ENCODE measurements at places on chromosomes 3 and 15.

DNA sequence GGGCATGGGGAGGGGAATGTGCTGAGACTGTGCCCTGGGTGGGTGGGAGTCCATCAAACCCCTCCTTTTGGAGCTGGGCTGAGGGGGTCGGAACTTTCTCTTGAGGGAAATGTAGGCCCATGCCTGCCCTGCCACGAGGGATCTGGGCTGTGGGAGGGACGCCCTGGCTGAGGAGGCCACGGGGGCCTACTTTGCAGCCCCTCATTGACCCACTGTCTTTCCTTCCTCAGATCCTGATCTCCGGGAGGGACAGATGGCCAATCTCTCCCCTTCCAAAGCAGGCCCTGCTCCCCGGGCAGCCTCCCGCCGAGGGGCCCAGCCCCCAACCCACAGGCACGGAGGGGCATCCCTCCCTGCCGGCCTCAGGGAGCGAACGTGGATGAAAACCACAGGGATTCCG, 25.3 kb downstream of the LOXL1 start:
- no peak overlapping the region for H3K4me3 ChIP-seq
- no peak for DNase-seq
- peaks cover 4% of the 10 kb centered on the region for H3K4me1 ChIP-seq
- H3K36me3 ChIP-seq = no peaks in the 10 kb centered on the region

DNA sequence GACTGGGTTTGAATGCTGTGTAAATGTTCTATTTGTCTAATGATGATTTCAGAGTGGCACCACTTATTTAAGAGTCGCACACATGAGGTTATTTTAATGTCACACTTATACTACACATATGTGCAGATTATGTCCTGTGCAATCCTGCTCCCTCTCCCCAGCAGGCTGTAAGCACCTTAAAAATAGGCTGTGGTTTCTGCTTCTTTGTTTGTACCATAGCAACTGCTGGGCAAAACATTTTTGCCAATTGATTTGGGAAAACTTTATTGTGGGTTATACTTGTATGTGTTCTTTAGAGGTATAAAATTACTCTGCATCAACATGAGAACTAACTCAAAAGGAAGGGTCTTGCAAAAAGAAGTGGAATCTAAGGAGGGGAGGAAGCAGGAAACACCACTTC, 318.5 kb downstream of the NTRK3 start:
- no peaks in the 10 kb centered on the region for H3K36me3 ChIP-seq
- peaks cover 2% of the 10 kb centered on the region for H3K27me3 ChIP-seq
- H3K4me1 ChIP-seq = no peaks in the 10 kb centered on the region
- DNase-seq = no peak

- no peaks in the 10 kb centered on the region for H3K36me3 ChIP-seq
- peak overlapping the region; percentile 26 for H3K27ac ChIP-seq
- no peak overlapping the region for H3K4me3 ChIP-seq
- H3K27me3 ChIP-seq = no peaks in the 10 kb centered on the region
- no peak for DNase-seq
Observed at GRCh38 chr3:51720292-51721061, 13.6 kb downstream of the GRM2 start.

DNA sequence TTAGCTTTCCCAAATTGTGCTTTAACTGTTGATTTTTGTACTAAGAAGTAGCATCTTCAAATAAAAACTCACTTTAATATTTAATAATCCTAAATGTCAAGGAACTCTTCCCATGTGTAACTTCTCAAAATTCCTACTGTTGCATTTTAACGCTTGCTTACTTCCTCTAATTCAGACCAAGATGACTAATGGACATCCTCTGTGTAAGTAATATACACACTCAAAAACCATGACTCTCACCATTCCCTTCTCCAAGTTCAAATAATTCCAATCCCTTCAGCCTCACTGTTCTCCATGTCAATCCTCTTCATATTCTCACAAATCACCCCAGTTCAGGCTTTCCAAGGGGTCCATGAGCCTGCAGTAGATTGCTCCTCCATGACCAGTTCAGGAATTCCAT, 13.0 kb downstream of the MRPL46 start:
- H3K36me3 ChIP-seq = peaks cover 2% of the 10 kb centered on the region
- DNase-seq = no peak
- peaks cover 4% of the 10 kb centered on the region for H3K27me3 ChIP-seq
- H3K27ac ChIP-seq = peak overlapping the region; percentile 6

DNA sequence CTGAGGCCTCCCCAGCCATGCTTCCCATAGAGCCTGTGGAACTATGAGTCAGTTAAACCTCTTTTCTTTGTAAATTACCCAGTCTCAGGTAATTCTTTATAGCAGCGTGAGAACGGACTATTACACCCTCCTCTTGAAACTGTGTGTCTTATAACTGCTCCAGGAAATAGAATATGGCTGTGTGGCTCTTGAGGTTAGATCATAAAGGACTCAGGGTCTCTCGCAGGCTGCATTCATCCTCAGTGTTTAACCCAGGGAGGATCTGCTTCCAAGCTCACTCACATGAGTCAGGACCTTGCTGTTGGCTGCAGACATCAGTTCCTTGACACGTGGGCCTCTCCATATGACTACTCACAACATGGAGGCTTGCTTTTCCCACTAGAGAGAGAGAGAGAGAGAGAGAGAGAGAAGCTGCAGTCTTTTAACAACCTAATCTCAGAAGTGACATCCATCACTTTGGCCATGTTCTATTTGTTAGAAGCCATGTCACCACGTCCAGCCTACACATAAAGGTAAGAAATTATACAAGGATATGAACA, 114.3 kb upstream of the UBE2E1 start:
- peaks cover 2% of the 10 kb centered on the region for H3K27me3 ChIP-seq
- DNase-seq = no peak
- H3K27ac ChIP-seq = no peak overlapping the region
- H3K4me3 ChIP-seq = no peak overlapping the region

DNA sequence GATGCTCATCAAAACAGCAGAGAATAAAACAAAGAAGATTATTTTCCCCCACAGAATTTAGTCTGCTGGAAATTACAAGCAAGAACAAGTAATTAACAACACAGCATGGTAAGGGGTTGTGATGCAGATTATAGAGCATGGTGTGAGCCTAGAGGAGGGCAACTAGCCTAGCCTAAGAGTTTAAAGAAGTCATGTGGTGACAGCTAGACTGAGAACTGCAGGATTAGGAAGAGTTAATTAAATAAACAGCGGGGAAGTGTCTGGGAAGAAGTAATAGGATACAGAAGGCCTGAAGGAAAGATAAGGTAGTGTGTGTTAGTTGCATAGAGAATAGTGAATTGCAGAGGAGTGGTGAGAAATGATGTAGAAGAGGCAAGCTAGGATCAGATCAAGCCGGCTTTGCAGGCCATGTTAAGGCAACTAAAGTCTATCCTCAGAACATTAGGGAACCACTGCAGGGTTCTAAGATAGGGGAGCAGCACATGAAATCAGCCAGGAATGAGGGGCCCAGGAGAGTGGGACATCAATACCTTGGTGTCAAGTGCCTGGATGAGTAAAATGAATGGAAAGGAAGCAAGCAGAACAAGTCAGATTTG, 11.9 kb upstream of the PKM start:
- H3K4me3 ChIP-seq = no peak overlapping the region
- H3K27me3 ChIP-seq = no peaks in the 10 kb centered on the region
- peaks cover 34% of the 10 kb centered on the region for H3K36me3 ChIP-seq
- H3K27ac ChIP-seq = peak overlapping the region; percentile 12
- DNase-seq = no peak
- H3K4me1 ChIP-seq = peaks cover 19% of the 10 kb centered on the region

DNA sequence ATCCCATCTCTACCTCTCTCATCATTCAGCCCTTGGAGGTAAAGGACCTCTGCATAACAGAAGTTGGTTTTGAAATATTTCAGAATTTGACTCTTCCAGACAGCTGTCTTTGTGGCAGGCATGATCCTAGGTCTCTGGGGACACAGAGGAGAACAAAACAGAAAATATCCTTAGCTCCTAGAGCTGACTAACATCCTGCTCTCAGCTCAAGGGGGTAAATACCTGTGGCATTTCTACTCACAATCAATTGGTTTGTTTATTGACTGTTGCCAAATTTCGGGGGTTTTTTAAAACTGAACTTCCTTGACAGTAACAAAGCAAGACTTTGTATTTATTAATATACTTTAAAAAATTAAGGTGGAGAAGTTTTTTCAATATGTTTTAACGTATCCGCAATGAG, 78.8 kb downstream of the EOMES start:
- no peak overlapping the region for H3K27ac ChIP-seq
- no peaks in the 10 kb centered on the region for H3K27me3 ChIP-seq
- H3K4me1 ChIP-seq = peaks cover 10% of the 10 kb centered on the region
- no peaks in the 10 kb centered on the region for H3K36me3 ChIP-seq

- peaks cover 12% of the 10 kb centered on the region for H3K36me3 ChIP-seq
- H3K4me3 ChIP-seq = no peak overlapping the region
- peaks cover 17% of the 10 kb centered on the region for H3K4me1 ChIP-seq
- no peak for DNase-seq
- H3K27ac ChIP-seq = no peak overlapping the region
Observed at GRCh38 chr3:56688191-56688590, 5.1 kb upstream of the TASOR start.

DNA sequence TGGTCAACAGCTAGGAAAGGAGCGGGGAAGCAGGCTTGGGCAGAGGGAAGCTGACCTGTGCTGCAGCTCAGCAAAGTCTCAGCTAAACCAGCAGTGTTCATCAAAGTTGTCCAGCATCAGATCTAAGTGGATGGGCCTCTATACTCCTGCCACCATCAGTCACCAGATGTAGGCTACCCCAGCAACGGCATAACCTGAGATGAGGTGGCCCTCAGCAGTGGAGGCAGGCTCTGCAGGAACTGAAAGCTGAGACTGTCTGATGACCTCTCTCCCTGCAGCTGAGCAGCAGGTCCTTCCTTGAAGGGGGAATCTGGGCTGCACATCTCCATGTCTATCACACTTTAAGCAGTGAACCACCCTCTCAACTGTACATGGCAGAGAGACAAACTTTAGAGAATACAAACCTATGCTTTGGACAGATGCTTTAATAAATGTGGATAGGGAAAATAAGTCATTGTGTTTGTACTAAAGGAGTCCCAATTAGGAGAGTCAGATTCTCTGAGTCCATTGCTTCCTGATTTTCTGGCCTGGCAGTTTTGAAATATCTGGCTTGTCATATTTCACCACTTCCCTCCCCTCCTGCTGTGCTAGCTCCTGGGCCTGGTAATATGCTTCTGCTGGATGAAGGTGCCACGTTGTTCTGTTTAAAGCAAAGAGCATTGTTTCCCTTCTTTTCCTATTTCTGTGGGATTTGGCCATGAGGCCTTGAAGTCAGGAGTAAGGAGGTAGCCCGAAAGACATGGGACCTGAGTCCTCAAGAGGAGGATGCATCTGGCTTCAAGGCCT, 11.1 kb upstream of the PSTPIP1 start:
- peaks cover 2% of the 10 kb centered on the region for H3K36me3 ChIP-seq
- DNase-seq = no peak
- H3K27ac ChIP-seq = peak overlapping the region; percentile 49

- no peaks in the 10 kb centered on the region for H3K4me1 ChIP-seq
- DNase-seq = no peak
- H3K36me3 ChIP-seq = no peaks in the 10 kb centered on the region
- H3K27me3 ChIP-seq = no peaks in the 10 kb centered on the region
- H3K4me3 ChIP-seq = no peak overlapping the region
- H3K27ac ChIP-seq = no peak overlapping the region
Observed at GRCh38 chr3:178671791-178672190, 135.6 kb downstream of the KCNMB2 start.

GRCh38 chr3:33004961-33005360, 53.5 kb downstream of the CCR4 start:
- peaks cover 69% of the 10 kb centered on the region for H3K4me1 ChIP-seq
- peak overlapping the region; percentile 64 for H3K27ac ChIP-seq
- no peak for DNase-seq
- H3K27me3 ChIP-seq = no peaks in the 10 kb centered on the region

- peaks cover 2% of the 10 kb centered on the region for H3K36me3 ChIP-seq
- no peak overlapping the region for H3K27ac ChIP-seq
- H3K4me1 ChIP-seq = no peaks in the 10 kb centered on the region
- H3K4me3 ChIP-seq = no peak overlapping the region
Observed at GRCh38 chr3:147400111-147400510, 6.2 kb downstream of the ZIC4 start.

DNA sequence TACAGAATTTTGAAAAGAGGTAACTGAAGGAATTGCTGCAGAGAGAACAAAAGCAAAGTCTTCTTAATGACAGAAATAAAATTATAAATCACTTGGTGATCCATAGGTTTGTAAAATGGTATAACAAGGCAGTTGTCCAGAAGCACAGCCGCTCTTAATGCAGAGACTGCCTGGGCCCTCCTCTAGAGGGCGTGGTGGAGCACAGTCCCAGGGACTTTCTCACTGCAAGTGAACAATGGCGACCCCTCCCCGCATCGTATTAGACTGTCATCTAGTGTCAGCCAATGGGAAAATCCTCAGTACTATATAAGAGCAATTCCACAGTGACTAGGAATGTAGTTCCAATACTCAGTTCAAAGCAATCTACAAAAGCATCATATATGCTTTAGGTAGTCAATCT, 26.4 kb upstream of the ZBED2 start:
- no peaks in the 10 kb centered on the region for H3K27me3 ChIP-seq
- H3K36me3 ChIP-seq = peaks cover 25% of the 10 kb centered on the region
- peak; percentile 71 for DNase-seq

GRCh38 chr3:173983343-173983742, 585.8 kb downstream of the NLGN1 start:
- H3K4me3 ChIP-seq = no peak overlapping the region
- no peaks in the 10 kb centered on the region for H3K4me1 ChIP-seq
- no peaks in the 10 kb centered on the region for H3K36me3 ChIP-seq
- no peaks in the 10 kb centered on the region for H3K27me3 ChIP-seq
- H3K27ac ChIP-seq = no peak overlapping the region
- DNase-seq = no peak

- DNase-seq = no peak
- H3K27me3 ChIP-seq = peaks cover 62% of the 10 kb centered on the region
- no peak overlapping the region for H3K4me3 ChIP-seq
- peaks cover 2% of the 10 kb centered on the region for H3K36me3 ChIP-seq
- H3K4me1 ChIP-seq = peaks cover 3% of the 10 kb centered on the region
Observed at GRCh38 chr3:169673521-169673920, 10.0 kb upstream of the MECOM start.

GRCh38 chr15:30065025-30065801, 17.5 kb upstream of the GOLGA8J start:
- no peak overlapping the region for H3K27ac ChIP-seq
- no peak overlapping the region for H3K4me3 ChIP-seq
- peaks cover under 1% of the 10 kb centered on the region for H3K27me3 ChIP-seq
- no peaks in the 10 kb centered on the region for H3K4me1 ChIP-seq
- no peak for DNase-seq

DNA sequence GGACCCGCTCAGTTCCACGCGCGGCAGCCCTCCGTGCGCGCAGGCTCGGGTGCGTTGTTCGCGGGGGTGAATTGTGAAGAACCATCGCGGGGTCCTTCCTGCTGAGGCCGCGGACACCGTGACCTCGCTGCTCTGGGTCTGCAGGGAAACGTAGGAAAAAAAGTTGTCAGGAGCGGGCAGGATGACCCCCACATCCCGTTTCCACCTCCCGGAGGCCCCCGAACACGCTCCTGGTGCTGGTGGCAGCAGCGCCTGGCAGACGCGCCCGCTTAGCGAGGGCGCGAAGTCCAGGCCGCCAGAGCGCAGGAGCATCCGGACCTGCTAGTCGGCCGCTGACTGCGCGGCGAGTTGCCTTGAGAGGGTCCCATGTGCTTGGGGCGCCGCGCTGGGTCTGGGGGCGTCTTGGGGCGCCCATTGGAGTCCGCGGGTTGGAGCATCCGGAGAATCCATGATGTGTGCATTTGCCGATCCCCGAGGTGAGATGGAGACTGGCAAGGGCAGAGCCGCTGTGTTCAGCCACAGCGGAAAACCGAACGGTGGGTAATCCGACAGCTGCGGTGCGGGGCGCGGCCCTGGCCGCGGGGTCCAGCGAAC, 520 bp downstream of the GREM1 start:
- H3K4me1 ChIP-seq = peaks cover 30% of the 10 kb centered on the region
- no peaks in the 10 kb centered on the region for H3K36me3 ChIP-seq
- H3K4me3 ChIP-seq = no peak overlapping the region
- peak; percentile 5 for DNase-seq
- H3K27ac ChIP-seq = no peak overlapping the region
